Bronchus fibroblast of lung (primary cell): ENCODE measurements at places on chromosomes 7 and 10. TPM values are rescaled to one million over a fixed set of nuclear protein-coding genes. Genes with fewer than 3 reads are reported as not detected.

Gene NUB1
- total RNA-seq = 22.7 and 29.6 TPM in 2 replicates

Gene SUN3
- total RNA-seq = not detected in 2 replicates

Gene CFAP46
- 1.6 and 3.9 TPM in 2 replicates for total RNA-seq

Gene MOGAT3
- not detected in 2 replicates for total RNA-seq

Gene ADAM8
- total RNA-seq = 1.2 and 2.0 TPM in 2 replicates

Gene VAX1
- not detected in 2 replicates for total RNA-seq

Gene HACD1
- total RNA-seq = 16.6 and 26.4 TPM in 2 replicates

Gene KIAA1217
- total RNA-seq = 3.9 and 5.2 TPM in 2 replicates

Gene PYROXD2
- total RNA-seq = 14.1 and 19.8 TPM in 2 replicates

Gene BTBD16
- total RNA-seq = not detected in 2 replicates

Gene ACSM6
- total RNA-seq = not detected in 2 replicates

Gene ABCC2
- total RNA-seq = under 0.01 and 0.17 TPM in 2 replicates

Gene NPY
- total RNA-seq = not detected in 2 replicates

Gene SLC18A3
- total RNA-seq = not detected in 2 replicates

Gene MTURN
- 6.5 and 6.7 TPM in 2 replicates for total RNA-seq

Gene LIPN
- total RNA-seq = not detected in 2 replicates

Gene NUDT13
- 0.84 and 2.1 TPM in 2 replicates for total RNA-seq

Gene PRLHR
- total RNA-seq = not detected in 2 replicates
